Motor neuron (in vitro differentiated cells): ENCODE measurements at places on chromosomes 3 and 15. TPM values are rescaled to one million over a fixed set of nuclear protein-coding genes. Genes with fewer than 3 reads are reported as not detected.

Gene FSTL1
- total RNA-seq, result 9.1 and 10.8 TPM in 2 replicates

DNA sequence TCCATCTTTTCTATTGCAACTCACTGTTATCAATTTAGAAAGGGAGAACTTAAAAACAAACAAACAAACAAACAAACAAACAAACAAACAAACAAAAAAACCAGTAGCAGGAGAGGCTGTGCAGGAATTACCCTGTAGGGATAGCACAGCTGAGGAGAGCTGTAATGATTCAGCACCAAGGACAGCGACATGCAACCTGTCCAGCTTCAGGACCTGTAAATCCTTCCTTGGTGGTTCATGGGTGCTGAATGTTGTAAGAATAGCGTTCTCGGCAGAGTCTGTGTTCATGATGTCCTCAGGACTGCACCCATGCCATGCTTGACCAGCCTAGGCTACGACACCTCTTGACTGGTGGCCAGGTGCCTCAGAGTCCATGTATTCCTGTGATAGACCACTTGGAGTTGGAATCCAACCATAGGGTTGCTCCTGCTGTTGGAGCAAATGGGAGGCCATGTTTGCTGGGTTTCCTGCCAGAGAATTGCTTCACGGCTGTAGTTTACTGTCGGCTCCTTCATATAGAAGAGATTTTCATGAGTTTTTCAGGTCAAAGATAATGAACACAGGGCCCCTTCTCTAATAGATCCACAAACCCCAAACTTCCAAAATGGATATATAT, 65.9 kb downstream of the CACNA2D3 start:
- ATAC-seq, result peak; percentile 70

GRCh38 chr3:108513961-108514360, 3.6 kb upstream of the MYH15 start:
- no peak for ATAC-seq

Gene STARD5
- total RNA-seq, result 1.2 and 1.5 TPM in 2 replicates

Gene GPR156
- total RNA-seq, result 1.00 and 1.0 TPM in 2 replicates

Gene FSIP1
- 0.77 and 0.90 TPM in 2 replicates for total RNA-seq
